NCI-H1417 treated with DMSO at 0.1 percent for 48 hours (cell line): ENCODE measurements at places on chromosomes 16 and 17.

DNA sequence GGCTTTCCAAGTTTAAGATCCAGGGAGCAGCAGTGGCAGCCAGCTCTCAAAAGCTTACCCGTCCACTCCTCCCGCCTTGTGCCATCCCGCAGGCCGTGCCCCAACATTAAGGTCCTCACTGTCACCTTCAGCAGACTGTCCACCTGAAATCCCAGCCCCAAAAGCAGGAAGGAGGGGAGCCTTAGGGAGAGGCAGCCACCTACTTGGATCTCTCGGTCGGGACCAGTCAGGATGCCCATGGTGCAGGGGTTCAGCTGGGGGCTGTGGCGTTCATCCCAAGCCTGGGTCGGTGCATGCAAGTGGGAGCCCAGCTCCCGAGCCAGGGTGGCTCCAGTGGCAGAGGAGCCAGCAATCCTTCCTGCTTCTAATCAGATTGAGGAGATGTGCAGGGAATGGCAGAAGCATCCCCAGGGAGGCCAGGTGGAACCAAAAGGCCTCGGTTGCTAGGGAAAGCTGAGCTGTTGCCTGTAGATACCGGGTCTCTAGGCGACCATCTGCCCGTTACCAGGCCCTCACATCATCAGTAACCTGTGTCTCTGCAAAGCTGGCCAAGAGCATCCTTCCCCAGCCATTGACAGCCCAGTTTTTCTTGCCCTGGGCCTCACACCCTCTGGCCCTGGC, 24.6 kb downstream of the CNGB1 start:
- peak; percentile 12 for DNase-seq

DNA sequence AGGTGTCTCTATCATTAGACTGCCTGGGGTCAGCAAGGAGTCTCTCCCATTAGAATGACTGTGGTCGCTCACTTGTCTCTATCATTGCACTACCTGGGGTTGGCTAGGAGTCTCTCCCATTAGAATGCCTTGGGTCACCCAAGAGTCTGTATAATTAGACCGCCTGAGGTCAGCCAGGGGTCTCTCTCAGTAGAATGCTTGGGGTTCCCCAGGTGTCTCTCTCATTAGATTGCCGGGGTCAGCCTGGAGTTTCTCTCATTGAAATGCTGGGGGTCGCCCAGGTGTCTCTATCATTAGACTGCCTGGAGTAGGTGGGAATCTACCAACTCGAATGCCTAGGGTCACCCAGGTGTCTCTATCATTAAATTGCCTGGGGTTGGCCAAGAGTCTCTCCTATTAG, 2231.6 kb downstream of the TP53TG3F start:
- DNase-seq: no peak

- no peak for DNase-seq
Measured at GRCh38 chr16:1771188-1771863, at the start of gene NME3. NME3 (minus strand) TSS chr16:1771543; CDS start chr16:1771534, 9 bp downstream.

DNA sequence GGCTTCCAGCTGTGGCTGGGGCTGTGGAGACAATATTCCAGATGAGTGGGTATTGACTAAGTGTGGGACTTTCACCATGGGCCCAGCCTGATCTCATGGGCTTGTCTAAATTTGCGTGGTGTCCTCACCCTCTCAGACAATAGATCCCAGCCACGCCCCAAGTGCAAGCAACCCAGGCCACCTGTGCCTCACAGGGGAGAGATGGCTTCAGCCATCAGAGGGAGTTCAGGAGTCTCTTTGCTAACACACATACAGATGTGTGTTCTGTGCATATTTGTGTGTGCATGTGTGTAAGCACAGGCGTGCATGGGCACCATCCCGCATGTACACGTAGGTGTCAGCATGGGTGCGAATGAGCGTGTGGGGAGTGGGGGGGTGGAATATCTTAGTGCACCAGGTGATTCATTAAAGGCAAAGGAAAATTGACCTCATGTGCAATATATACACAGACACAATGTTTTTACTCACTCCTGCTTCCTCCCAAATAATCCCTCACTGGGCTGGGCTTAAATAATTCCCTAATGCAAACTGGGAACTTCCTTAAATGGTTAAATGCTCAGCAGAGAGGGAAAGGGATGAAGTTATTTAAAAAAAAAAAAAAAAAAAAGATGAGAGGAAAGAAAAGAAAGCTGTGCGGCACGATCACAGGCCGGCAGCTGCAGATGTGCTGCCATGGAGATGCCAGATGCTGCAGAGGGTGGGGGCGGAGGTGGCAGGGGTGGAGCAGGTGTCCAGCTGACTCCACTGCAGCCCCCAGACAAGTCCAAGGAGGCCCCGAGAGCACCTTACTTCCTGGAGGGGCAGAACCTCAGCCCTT, 24.0 kb upstream of the CDC42EP4 start:
- no peak for DNase-seq

DNA sequence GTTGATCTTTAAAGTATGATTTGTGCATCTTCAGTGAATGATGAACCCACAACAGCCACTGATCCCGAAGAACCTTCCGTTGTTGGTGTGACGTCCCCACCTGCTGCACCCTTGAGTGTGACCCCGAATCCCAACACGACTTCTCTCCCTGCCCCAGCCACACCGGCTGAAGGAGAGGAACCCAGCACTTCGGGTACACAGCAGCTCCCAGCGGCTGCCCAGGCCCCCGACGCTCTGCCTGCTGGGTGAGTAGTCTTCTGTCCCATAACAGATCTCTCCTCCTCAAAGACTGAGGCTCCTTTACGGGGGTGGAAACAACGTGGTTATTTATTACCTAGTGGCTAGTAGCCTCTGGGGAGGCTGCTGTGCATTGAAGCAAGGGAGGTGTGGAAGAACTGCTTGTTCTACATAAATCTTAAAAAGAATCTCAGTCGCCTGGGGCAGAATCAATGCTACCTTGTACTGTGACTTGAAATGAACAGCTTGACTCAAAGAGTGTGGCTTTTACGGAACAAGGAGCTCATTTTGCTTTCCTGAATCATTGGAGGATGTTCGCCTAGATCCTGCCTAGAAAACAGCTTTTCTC, 63.0 kb upstream of the CLEC18A start:
- DNase-seq: no peak
